ENCODE measurements at places on chromosomes 2 and 18.

- DNase-seq, result no peak
These were observed 217.1 kb downstream of the AGAP1 start for GRCh38 chr2:235710933-235711332.

DNA sequence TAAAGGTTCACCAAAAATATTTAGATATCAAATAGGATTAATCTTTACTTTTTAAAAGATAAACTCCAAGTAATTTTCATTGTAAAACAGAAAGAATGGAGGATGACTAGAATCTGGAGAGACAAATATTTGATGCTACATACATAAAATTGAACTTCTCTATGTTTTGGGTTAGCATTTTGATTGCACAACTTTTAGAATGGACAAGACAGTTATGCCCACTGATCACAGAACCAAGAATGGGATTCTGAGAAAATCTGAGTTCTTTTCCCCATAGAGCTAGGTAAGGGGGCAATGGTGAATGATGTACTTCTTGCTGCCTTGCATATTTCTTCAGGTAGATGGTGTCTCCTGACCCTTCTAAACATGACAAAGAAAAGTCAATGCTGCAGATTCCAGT lies 191.2 kb upstream of the ZEB2 start:
- DNase-seq, result no peak

GRCh38 chr18:6960124-6960523 lies 157.5 kb downstream of the LAMA1 start:
- DNase-seq, result no peak

- DNase-seq, result no peak
These were observed 209.1 kb downstream of the ZNF385B start for GRCh38 chr2:179652296-179652695.

DNA sequence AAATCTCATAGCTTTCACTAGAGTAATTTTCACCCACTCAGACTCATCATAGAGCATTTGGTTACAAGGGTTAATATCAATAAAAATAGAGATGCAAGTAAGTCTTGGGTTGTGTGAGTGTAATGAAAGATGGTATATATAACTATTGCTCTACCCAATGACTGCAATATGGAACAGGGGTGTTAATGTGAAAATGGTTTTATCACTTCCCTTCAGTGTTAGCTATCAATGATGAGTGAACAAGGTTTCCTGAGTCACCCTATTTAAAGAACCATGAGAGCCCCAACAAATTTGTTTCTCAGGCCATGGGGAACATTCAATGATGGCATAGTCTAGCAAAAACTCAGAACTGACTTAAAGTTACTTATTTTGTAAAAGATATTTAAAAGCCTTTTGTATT lies 1133.6 kb upstream of the ZEB2 start:
- DNase-seq, result no peak

GRCh38 chr2:208654056-208654455 lies 247.5 kb downstream of the PTH2R start:
- no peak for DNase-seq

GRCh38 chr2:45765007-45765727 lies 113.7 kb downstream of the PRKCE start:
- no peak for DNase-seq
